SW480 (cell line): ENCODE measurements at places on chromosomes 11 and 22.

- DNase-seq = no peak
Measured at GRCh38 chr11:42544726-42545125, 767.1 kb upstream of the API5 start.

DNA sequence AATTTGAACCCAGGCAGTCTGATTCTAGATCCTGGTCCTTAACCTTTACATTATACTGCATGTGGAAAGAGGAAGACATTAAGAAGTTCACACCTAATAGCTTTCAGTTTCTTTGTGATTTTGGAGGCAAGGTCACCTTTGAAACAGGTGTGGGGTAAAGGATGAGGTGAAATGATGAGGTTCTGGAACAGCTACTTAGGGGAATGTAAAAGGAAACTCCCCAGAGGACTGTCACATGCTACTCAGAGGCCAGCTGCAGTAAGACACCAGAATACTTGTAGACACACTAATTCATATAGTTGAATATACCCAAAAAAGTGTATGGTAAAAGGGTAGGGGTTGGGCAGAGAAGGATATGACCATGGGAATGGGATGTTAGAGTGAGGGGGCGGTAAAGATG, 5.4 kb downstream of the APIP start:
- no peak for DNase-seq

- DNase-seq = no peak
Measured at GRCh38 chr11:110088535-110089344, 4.5 kb upstream of the ZC3H12C start.

DNA sequence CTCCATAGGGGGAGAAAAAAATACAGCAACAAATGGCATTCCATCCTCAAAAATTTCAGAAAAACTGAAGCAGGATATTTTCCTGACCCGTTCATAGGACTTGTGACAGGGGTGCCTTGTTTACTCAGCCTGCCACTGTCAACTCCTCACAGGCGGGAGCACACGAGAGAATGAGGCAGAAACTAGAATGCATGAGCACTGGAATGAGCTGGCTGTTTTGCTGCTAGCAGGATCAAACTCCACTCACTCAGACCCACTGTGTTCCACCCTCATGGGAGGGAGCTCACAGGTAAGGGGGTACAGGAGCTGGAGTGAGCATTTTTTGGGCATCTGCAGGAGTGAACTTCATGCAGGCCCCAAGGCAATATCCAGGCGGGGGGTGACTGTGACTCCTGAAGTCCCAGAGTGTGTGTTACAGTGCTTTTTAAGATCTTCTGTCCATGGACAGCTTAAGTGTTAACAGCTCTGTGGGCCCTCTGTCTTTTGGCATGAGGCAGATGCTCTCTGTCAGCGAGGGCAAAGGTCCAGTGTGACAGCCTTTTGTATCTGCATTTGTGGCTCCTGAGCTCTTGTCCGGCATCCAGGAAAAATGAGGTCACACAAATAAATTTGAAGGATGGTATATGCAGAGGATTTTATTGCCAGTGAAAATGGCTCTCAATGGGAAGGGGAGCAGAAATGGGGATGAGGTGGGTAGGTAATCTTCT, 905.7 kb upstream of the TENM4 start:
- DNase-seq = no peak

DNA sequence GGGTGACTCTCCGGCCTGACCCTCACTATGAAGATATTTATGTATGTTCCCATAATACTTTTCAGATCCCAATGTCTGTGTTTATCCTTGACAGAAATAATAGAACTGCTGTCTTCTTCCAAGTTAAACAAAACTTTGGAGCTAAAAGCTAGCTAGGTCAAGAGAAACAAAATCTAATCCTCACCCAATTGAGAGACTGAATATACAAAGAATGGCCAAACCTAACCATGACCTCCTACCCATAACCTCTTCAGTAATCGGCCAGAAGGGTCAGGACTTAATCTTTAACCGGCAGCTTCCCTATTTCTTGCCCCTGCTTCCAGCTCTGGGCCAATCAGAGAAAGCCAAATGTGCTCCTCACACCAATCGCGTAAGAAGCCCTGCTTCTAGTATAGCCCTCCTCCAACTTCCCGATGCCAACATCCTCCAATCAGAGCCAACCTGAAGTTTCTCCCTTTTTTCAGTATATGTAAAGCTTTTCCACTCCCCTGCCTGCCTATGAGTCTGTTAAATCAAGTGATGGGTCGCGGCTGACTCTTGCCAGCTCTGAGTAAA, 1.7 kb upstream of the DDX6 start:
- DNase-seq = peak; percentile 66

DNA sequence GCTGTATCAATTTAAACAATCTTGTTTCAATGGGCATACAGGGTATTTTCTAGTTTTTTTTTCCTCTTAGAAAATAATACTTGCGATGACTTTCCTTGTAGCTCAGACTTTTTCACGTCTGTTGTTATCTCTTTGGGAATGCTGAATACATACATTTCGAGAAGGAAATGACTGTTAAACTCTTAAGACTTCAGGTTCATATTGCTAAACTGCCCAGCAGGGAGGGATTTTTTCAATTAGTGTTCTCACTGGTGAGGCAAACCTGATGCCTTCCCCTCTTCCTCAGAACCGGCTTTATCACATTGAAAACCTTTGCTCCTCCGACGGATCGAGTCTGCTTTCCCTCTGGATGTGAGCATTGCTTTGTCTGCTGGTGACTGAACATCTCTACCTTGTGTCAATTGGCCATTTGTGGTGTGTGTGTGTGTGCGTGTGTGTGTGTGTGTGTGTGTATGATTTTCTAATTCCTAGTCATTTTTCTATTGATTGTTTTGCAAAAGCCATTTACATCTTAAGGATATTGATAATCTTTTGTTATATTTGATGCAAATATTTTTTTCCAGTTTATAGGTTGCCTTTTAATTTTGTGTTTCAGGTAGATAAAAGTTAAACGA, 6.6 kb downstream of the NEAT1 start:
- peak; percentile 64 for DNase-seq

GRCh38 chr11:129593098-129593497, 217.4 kb downstream of the BARX2 start:
- DNase-seq = peak; percentile 54

GRCh38 chr11:35144806-35145205, 5.8 kb downstream of the CD44 start:
- DNase-seq = no peak

GRCh38 chr11:62575156-62575555, 1.5 kb upstream of the EEF1G start:
- no peak for DNase-seq

GRCh38 chr11:83827940-83828554, 541.9 kb upstream of the CCDC90B start:
- peak; percentile 52 for DNase-seq

DNA sequence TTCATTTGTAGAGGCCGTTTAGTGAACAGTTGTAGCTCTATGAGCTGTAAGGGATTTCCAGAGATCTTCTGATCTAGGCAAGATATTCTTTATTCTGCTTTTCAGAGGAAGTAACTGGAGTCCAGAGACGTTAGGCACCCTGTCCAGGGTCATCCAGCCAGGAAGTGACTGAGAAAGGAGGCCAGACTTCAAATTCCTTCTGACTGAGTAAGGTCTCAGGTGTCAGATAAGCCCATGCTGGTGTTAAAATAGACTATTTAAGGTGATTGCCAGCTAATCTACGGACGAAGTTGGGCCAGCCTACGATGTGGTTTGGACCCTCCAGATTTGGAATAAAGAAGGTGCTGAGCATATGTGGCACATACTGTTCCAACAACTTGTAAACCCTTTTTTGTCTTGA, 54.6 kb downstream of the GRIK4 start:
- peak; percentile 74 for DNase-seq

DNA sequence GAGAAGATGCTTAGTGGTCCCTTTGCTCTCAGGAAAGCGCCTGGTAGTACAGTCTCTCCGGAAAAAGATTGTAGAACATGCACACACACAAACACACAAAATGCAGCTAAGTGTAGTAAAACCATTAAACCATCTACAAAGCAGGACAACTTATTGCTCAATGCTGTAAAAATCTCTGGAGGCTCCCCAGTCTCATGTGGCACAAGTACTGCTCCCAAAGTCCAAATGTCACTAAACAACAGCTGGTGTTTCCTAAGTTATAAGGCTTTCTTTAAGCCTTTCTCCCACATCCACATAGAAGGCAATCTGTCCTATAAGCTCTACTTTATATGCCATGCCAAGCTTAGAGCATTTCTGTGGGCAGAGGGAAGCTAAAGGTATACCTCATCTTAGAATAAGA, 32.9 kb downstream of the CDON start:
- no peak for DNase-seq

DNA sequence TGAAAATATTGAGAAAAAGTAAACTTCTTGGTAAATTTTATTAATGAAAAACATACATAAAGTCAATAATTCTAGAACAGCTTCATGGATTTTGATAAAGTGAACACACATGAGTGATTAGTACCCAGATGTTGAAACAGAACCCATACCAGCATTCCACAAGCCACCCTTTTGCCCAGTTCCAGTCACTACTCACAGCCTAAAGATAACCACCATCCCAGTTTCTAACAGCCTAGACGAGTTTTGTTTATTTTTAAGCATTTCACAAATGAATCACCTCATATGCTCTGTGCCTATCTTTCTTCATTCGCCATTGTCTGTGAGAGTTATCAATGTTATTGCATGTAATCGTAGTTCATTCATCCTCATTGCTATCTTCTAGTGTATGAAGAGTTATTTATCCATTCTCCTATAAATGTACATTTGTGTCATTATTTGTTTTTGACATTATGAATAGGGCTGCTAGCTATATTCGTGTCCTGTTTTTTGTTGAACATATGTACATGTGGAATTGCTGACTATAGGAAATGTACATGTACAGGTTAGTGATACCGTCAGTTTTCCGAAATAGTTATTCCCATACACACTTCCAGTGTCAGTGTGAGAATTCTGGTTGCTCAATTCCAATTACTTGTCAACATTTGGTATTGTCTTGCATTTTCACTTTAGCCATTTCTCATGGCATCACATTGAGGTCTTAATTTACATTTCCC, 44.5 kb upstream of the TEAD1 start:
- no peak for DNase-seq

DNA sequence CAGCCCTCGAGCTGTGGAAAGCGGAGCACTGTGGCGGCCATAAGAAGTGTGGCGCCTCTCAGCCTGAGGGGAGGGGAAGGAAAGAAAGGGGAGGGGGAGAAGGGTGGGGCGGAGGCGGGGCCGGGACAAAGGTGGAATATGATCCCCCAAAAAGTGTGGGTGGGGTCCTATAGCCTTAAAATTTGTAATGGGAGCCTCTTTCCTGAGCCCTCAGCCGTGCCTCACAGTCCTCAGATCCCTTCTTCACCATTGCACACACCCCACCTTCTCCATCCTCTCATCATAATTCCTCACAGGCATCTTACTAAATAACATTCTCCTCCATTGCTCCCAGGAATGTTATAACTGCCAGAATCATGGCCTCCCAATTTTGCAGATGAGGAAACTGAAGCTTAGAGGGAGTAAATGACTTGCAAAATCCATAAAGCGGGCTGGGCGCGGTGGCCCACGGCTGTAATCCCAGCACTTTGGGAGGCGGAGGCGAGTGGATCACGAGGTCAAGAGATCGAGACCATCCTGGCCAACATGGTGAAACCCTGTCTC, 600 bp upstream of the RAB6A start:
- DNase-seq = no peak
